Fibroblast of skin of abdomen (primary cell): ENCODE measurements at places on chromosomes 4 and X.

DNA sequence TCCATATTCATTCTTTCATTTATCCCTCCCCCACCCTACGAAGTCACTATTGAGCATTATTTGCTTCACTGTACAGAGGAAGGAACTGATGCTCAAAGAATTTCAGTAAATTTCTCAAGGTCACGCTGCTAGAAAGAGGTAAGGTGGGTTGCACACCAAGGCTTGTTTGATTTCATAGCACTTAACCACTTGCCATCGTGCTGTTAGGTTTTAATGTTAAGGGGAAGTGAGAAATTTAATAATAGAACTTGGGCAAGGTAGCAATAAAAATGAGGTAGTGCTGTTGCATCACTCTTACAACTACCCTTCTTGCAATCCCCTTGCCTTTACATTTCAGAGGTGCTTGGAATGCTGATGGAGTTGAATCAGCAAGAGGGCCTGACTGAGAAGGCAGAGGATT is 343.1 kb downstream of the MID1IP1 start:
- peak; percentile 18 for DNase-seq

DNA sequence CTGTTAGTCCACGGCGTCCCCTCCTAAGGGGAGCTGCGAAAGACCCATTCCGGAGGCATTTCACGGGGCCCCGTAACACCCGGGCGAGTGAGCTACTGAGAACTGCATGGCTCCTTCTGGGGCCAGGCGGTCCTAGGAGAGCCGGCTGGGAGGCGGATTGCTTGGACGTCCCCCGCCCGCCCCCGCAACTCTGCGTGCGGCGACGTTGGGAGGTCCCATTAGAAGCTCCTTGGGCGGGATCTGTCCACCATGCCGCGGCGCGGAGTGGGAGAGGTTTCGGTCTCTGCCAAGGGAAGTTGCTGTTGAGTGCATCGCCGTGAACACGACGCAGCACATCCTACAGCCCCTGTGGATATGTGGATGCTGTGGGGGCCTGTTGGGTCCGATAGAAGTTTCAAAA is 85.4 kb upstream of the IGFBP7 start:
- DNase-seq = no peak

DNA sequence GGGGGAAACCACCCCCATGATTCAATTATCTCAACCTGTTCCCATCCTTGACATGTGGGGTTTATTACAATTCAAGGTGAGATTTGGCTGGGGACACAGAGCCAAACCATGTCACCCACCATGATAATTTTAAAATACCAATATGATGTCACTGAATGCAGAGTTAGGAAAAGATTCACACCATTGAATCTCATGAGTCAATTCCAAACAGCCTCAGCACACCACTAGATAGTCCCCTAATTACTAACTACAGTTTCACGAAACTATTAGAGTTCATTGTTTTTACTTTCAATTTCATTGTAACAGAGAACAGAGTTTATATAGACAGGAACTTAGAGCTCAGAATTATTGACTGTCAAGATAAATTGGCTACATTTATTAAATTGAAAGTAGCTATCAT is 410.2 kb downstream of the FAM47A start:
- DNase-seq = no peak

DNA sequence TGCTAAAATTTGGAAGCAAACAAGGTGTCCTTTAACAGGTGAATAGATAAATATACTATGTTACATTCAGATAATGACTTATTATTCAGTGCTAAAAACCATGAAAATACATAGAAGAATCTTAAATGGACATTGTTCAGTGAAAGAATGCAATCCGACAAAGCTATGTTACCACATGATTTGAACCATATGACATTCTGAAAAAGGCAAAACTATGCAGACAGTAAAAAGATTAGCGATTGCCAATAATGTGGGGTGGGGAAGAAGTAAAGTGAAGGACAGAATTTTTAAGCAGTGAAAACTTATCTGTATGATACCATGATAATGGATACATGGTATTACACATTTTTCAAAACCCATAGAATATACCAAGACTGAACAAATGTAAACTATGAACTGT is 926.9 kb downstream of the FAT4 start:
- peak; percentile 77 for DNase-seq

GRCh38 chr4:128286474-128287058 is 1.0 kb downstream of the PGRMC2 start:
- peak; percentile 65 for DNase-seq

GRCh38 chr4:75699299-75699698 is 25.1 kb upstream of the USO1 start:
- no peak for DNase-seq

- no peak for DNase-seq
Measured at GRCh38 chr4:71404049-71404448, 65.2 kb downstream of the SLC4A4 start.

DNA sequence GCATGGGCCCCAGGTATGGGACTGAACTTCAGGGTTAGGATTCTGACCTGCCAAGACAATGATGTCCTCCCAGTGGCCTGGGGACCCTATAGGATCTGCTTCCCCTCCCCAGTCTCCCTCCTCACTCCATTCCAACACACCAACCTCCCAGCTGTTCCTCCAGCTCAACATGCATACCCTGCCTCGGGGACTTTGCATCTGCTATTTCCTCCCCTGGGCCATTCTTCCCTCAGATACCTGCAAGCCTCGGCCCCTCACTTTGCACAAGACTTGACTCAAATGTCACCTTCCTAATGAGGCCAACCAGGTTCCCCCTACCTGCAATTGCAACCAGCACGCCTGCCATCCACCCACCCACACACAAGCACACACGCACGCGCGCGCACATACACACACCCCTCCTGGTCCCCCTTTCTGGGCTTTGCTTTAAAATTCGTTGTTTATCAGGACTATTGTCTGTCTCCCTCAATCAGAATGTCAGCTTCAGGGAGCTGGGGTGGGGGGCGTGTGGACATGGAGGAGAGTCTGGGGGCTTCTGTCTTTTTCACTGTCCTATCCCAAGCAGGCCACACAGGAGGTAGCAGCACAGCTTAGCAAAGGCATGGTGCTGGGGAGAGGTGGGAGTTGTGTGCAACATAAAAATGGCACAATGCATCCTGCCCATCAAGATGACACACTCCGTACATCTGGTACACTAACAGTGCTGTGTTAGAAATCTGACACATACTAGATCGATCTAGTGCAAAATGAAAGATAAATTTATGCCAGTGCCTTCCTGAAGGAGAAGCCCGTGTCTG is 20.6 kb upstream of the PPP2R2C start:
- DNase-seq = no peak

DNA sequence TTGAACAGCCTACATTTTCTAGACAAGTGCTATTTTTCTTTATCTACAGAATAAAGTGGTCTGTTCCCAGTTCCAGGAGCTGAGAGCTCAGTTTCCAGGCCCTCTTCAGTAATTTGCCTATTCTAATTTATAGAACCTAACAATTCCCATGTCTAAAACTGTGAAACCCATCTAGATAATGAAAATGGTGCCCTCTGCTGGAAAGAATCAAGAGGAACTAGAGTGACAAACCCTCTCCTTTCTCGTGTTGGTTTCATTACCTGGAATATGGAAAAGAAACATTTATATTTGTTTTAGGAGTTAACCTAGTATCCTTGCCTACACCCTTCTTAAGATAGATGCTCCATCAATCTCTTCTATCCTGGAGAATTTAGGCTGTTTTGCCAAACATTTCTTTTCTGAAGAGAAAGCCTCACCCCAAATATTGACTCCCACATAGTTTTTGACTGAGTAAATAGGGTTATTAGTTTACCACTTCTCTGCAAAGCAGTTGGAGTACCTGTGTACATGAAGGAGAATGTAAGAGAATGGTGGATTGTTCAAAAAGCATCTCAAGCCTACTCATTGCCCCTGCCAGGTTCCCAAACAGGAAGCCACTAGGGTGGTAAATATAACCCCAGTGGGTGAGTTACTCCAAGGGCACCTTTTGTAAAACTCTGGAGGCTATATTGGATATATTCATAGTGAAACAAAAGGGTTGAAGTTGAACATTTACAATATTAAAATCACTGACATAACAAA is 121.6 kb downstream of the RASL11B start:
- peak; percentile 51 for DNase-seq

DNA sequence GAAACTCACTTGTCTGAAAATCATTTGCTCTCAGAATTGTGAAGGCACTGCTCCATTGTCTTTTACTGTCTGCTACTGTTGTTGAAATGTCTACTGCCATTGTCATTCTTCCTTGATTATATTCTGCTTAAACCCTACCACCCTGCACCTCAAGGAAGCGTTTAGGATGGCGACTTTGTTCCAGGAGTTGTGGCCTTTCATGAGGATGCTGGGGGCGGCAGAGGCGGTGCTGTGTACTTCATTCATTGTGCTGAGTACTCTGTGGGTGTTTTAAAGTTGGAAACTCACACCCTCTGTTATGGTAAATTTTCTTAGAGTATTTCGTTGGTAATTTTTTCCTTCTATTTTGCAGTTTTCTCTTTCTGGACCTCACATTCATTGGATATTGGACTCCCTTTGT is 258.9 kb downstream of the TENM3 start:
- no peak for DNase-seq

- no peak for DNase-seq
Measured at GRCh38 chrX:30876367-30876766, 12.7 kb downstream of the TAB3 start.

DNA sequence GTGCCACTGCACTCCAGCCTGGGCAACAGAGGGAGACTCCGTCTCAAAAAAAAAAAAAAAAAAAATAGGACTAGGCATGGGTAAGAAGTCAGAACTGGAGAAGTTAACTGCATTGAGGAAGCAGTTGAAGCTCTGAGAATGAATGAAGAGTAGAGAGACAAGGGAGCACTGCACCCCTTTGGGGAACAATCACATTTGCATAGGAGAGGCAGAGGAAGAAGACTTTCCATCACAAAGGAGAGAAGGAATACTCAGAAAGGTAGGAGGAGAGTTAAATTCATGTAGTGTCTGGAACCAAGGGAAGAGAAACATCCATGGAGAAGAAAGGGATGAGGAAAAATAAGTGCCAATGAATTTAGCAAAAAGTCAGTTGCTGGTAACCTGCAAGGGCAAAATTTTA is 72.4 kb downstream of the GPC3 start:
- DNase-seq = no peak

DNA sequence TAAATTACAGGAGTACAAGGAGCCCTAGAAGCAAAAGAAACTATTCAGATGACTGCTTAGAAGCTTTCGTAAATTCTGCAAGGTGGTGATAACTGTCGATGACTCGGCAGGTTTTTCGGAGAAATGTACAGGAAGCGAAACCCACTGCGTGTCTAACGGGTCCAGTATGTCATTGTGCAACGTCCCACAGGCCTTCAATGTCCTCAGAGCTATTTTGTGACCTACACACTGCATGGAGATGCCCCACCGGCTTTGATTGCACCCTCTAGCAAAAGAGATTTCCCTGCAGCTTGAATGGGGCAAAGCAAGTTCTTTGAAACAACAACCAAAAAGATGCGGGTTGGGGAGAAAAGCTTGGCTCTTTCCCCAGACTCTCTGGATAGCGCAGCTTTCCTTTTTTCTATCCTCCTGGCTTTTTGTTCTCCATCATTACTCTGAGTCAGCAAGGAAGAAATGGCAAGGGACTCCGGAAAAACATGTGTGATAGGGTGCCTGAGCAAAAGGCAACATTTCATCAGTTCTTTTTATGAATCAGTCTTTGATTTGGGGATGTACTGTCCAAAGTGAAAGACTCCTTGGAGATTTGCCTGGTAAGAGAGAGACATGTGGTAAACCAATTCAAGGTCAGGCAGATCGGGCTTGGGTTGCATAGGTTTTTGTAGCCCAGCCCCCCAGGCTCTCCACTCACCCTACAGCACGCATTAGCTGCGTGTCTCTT is 112.0 kb upstream of the TBL1X start:
- DNase-seq = peak; percentile 88

DNA sequence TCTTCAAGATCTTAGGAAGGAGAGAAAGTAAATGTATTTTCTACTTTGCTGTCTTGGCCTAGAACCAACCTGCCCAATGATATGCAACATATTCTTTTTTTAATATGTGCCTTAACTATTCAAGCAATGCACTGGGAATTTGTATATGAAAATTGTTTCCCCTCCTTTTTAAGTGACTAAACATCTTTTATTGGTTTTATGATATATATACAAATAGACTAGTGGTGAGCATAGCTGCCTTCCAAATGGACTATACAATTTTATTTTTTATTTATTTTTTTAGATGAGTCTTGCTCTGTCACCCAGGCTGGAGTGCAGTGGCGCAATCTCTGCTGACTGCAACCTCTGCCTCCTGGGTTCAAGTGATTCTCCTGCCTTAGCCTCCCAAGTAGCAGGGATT is 10.3 kb downstream of the NOCT start:
- DNase-seq = no peak

- DNase-seq = no peak
Measured at GRCh38 chr4:55385201-55385649, 10.5 kb upstream of the TMEM165 start.

- no peak for DNase-seq
Measured at GRCh38 chr4:7585768-7586167, 151.0 kb upstream of the PSAPL1 start.

DNA sequence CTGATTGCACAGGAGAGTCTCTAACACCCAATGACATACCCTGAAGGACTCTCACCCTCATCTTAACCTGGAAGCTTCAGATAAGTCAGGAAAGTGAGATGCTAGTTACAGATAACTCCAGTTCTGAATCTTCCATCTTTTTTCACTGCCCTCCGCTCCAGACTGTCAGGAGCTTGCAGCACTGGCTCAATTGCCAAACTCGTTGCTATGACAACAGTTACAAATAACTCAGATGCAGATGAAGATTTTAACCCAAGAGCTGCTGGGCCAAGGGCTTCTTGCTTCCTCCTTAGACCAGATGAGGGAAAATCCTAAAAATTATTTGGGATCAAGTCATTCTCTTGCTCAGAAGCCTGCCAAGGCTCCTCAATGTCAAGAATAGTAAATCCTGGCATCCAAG is 109.1 kb upstream of the HUWE1 start:
- DNase-seq = no peak

GRCh38 chrX:20711366-20711765 is 444.7 kb upstream of the RPS6KA3 start:
- no peak for DNase-seq

DNA sequence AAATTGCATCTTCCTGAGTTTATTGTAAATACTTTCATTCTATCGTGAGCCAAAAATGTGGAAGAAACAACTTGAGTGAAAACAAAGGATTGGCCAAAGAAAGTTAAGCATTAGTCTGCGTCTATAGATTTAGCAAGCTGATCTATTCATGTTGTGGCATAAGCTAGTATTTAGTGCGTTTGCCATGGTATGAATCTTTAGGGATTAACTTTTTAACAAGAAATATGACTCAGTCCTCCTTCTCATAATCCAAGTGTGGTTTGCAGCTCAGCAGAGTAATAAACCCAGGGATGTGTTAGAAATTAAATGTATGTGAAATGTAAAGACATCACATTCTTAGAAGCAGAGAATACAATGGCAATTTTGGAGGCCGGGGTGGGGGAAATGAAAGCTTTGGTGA is 1110.9 kb downstream of the NLGN4X start:
- peak; percentile 0 for DNase-seq

GRCh38 chrX:136019226-136019625 is 34.0 kb downstream of the SLC9A6 start:
- DNase-seq = no peak

- peak; percentile 8 for DNase-seq
Measured at GRCh38 chrX:144730471-144730870, 516.8 kb upstream of the SPANXN1 start.
